CD4-positive, alpha-beta T cell (primary cell): ENCODE measurements at places on chromosomes 6 and 20. TPM values are rescaled to one million over a fixed set of nuclear protein-coding genes. Genes with fewer than 3 reads are reported as not detected.

GRCh38 chr6:70277470-70277869 is 25.4 kb downstream of the COL9A1 start:
- DNase-seq = no peak

DNA sequence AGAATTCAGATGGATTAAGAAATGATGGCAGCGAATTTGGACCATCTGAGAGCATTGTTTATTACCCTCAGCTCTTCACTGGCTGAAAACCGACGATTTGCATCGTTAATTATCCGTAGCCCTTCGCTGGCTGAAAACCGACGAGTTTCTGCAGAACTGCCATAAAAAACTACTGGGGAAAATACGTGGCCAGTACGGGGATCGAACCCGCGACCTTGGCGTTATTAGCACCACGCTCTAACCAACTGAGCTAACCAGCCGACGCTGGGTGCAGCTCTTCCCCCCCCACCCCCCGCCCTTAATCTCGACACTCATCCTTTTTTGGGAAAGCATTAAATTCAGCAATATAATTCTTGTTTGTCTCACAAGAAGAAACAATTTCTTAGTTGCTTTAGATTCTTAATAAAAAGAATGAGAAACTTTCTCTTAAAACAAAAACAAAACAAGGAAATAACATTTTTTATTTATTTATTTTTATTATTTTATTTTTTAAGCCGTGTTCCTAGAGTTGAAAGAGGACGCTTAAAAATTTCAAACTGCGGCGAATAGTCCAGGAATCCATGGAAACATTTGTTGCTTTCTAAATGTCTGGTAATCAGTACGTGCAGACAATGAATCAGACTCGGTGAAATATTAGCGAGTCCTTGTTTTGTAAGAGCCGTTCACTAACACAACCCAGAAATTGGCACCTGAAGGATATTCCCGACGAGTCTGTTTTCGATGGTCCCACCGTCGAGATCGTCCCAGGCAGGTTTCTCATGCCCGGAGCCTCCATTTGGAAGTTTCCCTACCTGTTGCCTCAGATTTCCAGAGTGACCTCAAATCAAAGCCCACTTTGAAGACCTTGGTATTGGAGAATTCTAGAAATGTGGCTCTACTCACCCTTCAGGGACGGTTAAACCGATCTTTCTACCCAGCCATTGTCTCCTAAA is 27.8 kb downstream of the PRSS16 start:
- no peak for DNase-seq

GRCh38 chr6:144757730-144758129 is 472.6 kb downstream of the UTRN start:
- DNase-seq = no peak

DNA sequence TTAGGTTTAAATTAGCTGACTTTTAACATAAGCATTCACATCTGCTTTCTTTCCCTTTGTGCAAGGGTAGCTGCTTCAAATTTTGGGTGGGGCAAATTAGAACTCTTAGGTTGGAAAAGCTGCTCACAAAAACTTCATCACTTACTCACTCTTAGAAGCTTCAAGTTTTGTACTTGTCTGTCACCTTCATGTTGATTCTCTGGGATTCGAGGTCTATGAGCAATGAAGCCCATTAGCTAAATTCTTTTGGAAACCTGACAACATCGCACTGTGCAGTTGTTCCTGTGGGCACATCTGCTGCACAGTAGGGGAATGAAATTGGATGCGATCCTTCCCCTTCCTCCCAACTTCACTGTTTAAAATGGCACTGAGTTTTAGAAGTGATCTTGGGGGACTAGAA is 156.1 kb downstream of the UBE3D start:
- no peak for DNase-seq

The HAO1 gene
- not detected for total RNA-seq
